Left lung (tissue), 14 donors: ENCODE measurements at places on chromosomes 5 and 9. TPM values are rescaled to one million over a fixed set of nuclear protein-coding genes. Genes with fewer than 3 reads are reported as not detected.

GRCh38 chr9:19432473-19432872 is 23.7 kb downstream of the ACER2 start:
- no peak for DNase-seq

DNA sequence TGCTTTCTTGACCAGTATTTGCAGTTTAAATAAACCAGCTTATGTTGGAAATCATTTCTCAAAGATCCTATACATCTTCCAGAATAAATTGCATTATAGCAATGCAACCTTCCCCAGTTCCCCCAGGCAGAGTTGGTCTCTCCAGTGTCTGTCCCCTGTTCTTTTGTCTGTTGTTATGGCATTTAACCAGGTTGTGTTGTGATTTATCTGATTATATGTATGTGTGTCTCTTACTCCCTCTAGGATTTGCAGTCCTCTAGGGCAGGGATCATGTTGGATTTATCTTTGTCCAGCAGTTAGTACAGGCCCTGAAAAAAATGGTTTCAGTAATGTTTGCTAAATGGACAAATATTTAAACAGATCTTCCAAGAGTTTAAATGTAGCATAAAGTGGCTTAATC is 17.3 kb downstream of the GARNL3 start:
- no peak for DNase-seq

DNA sequence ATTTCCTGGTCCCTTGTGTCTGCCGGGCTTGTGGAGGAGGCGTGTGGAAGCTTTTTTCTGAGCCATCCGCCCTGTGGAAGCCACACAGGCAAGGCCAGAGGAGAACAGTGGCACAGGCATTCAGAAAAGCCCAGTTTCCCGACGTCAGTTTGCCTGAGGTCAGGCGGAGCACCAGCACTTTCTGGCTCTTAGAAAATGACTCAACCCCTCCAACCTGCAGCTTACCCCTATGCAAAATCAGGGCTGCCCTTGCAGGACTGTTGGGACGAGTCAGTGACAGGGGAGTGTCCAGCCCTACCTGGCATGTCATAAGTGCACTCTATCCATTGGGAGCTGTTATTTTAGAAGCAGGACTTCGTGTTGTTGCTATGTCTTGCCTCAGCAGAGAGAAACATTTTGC is 216.0 kb downstream of the NR3C1 start:
- DNase-seq = no peak

GRCh38 chr5:60604771-60605170 is 95.2 kb downstream of the DEPDC1B start:
- DNase-seq = no peak

DNA sequence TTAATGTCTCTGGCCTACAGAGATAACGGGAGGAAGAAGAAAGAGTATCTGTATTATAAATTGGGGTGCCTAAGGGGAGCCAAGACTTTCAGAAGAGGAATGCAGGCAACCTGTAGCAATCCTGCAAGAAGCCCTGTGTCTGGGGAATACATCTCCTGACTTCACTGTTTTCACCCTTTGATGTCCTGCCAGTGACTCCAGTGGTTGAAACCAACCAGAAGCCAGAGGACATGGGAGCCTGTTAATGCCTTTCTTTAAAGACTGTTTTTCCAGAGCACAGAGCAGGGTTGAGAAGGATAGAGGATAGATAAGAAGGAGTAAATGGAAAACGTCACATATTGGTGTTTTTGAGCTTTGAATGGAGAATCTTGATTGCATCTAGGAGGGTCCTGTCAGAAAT is 151.2 kb downstream of the HACD4 start:
- DNase-seq = no peak

DNA sequence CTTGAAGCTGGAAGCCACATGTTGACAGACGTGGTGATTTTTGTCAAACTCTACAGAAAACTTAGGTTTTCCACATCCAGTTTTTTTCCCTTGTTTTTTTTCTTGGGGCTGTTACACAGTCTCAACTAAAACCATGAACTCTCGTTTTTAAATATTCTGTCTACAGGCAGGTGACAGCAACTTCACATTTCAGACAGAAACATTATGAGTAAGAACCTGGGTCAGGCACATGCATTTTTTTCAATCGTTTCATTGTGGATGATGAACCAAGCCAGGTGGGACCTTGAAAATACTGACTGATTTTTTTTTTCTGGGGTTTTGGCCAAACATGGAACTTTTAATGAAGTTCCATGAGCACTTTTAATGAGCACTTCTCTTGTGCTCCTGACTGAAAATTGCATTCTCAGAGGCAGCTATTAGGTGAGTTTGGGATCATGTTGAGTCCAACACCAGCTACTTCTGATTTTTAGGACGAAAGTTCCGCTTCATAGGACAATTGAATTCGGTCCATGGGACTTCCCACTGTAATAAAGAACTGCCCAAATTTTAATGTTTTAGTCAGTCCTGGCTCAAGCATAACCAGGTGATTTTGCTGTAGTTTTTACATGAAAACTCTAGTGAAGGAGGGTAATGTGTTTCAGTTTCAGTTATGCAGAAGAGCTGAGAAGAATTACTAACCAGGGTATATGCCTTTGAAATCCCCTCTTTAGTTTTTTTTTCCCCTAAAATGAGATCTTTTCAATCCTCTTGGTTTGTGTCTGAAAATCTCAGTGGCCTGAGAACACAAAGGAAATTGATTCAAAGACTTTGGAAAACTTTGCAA is 93.2 kb upstream of the ADAMTS16 start:
- DNase-seq = no peak

ARID3C gene
- 0.15 TPM for polyA plus RNA-seq

ANKRD18A gene
- polyA plus RNA-seq = 2.8 TPM

SPINK7 gene
- 0.83 TPM for polyA plus RNA-seq
